Activated T-helper 1 cell treated with anti-CD3 and anti-CD28 coated beads, Interleukin-2, amount 50 U/mL, for 16 hours (primary cell): ENCODE measurements at places on chromosomes 5 and 9.

DNA sequence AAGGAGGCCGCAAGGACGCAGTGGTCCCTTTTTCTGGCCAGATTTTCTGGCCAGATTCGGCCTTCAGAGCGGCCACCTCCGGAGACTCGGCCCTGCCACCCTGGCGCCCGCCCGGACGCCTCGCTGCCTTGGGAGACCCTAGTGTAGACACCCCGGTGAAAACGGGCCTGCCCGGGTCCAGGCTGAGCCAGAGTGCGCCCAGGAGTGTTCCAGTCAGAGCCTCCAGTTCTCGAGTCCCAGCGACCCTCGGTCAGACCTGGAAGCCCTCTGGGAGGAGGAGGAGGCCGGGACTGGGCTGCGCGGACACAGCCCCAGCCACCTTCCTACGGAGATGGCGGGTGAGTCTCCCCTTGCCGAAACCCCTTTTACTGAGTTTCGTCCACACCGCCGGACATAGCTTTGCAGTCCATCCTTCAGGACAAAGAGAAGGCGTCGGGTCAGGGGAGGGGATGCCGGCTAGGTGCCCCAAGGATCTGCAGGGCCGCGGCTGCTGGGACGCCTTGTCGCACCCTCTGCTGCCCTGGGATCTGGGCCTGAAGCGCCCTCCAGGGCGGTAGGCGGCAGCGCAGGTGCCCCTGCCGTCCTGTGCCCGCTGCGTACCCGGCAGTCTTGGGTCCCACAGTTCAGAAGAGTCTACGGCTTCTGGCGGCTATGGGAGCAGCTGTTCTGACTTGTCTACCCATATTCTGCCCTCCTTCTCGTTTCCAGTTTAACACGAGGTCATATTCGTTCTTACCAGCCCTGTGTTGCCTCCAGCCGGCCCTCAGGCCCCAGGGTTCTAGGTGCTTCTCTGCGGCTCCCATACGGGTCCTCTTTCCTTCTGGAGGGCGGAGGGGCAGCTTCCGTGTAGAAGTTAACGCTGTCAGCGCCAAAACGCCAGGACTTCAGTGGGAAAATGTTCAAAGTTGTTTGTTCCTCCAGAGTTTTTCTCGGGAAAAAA lies 1771.7 kb upstream of the CDH9 start:
- no peak for DNase-seq

- no peak for DNase-seq
These were observed 7.9 kb downstream of the BHMT start for GRCh38 chr5:79119486-79119885.

GRCh38 chr9:4796988-4797853 lies 4.5 kb downstream of the RCL1 start:
- DNase-seq: no peak

DNA sequence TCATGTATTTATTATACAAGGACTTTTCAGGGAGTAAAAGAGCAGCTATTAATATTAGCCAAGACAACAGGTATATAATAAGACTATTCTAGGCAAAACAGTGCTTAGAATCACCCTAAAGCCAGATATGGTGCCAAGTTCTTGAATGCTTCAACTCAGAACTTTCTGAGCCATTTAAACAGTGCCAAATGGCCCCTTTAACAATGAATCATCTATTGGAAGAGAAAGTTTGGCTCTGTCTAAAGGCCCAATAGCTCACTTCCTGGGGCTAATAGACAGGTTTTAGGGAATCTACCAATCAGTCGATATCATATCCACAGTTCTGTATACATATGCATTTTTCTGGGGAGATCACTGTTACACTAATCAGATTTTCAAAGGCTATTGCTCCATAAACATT lies 42.9 kb downstream of the ZNF474 start:
- no peak for DNase-seq

DNA sequence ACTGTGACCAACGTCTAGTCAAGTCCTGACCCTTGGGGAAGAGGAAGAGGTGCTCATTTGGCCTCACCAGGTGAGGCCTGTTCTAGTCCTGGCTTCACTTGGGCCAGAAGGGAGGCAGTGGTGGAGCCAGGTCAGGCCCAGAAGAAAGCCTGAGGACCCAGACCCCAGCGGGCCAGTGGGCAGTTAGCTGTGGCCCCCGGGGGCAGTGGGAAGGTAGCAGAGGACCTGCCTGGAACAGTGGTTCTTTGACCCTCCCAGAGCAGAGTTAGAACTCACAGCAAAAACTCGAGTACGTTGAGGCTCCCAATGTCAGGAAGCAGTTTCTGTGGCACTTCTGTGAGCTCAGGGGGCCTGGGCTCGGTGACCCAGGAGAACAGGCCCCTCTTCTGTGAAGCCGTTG lies 66.0 kb upstream of the GARNL3 start:
- no peak for DNase-seq

GRCh38 chr5:91049800-91050199 lies 333.3 kb downstream of the ARRDC3 start:
- DNase-seq: no peak

DNA sequence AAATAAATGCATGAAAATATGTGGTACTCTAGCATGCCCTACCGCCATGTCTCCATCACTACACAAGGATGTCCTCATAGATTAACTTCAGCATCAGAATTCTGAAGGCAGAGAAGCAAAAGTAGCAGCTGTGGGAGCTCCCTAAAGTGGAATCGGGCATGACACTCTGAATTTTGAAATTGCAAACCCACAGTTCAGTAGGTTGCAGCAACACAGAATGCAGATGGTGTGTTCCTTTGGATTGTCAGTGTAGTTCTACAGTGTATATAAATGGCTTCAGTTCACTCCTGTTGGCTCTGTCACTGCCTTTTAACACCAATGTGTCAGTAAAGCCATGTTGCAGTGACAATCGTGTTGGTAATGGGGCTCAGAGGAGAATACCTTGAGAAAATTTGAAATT lies 973.6 kb upstream of the WWC1 start:
- no peak for DNase-seq

DNA sequence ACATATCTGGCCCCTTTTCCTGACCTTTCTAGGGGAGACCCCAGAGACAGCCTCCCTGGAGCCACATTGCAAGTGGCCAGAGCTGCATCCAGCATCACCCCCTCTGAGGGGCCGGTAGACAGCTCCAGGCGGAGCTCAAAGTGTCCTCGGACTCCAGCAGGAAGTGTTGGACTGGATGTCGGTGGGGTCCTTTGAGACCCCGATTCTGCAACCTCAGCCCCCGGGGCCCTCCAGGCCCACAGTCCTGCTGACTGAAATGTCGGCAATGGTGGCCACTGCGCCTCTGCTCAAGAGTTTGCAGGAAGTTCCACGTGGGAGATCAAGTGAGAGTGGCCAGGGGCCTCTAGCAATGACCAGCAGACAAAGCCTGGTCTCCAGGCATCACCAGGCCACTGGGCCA lies 115.9 kb upstream of the FOXD4L5 start:
- no peak for DNase-seq

GRCh38 chr9:107730666-107731065 lies 241.1 kb upstream of the KLF4 start:
- no peak for DNase-seq

- no peak for DNase-seq
These were observed 23.0 kb downstream of the ARRDC3 start for GRCh38 chr5:91359962-91360609.

GRCh38 chr9:68577774-68578591 lies 37.3 kb upstream of the TMEM252 start:
- no peak for DNase-seq

- no peak for DNase-seq
These were observed 3.3 kb upstream of the BRD3 start for GRCh38 chr9:134071149-134071548.

GRCh38 chr5:68740226-68740910 lies 353.4 kb upstream of the SLC30A5 start:
- no peak for DNase-seq
